ENCODE measurements at places on chromosomes 13 and 19.

- no peak for DNase-seq
Observed at GRCh38 chr13:96898646-96899254, 95.5 kb downstream of the OXGR1 start.

- no peak for DNase-seq
Observed at GRCh38 chr13:41660411-41660810, 203.1 kb downstream of the RGCC start.

- DNase-seq: no peak
Observed at GRCh38 chr19:56341948-56342347, 27.3 kb upstream of the ZSCAN5A start.

GRCh38 chr13:111403266-111403665 lies 82.8 kb downstream of the TEX29 start:
- no peak for DNase-seq

DNA sequence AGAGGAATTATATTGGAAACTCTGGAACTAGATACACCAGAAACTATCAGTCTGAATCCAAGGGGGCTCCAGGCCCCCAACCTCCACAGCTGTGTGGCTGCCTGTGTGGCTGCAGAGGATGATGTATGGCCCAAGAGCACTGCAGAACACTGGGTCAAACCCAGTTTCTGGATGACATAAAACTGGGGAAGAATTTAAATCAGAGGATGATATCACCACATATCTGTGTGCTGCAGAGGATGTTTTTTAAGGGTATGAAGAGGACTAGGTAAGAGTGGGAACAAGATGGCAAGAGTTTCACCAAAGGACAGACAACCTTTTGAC lies 226.4 kb downstream of the SUCLA2 start:
- DNase-seq: no peak

- DNase-seq: no peak
Observed at GRCh38 chr13:53007872-53008271, 20.7 kb upstream of the OLFM4 start.

GRCh38 chr13:44312834-44313551 lies 60.6 kb upstream of the SERP2 start:
- no peak for DNase-seq

GRCh38 chr13:92224052-92224821 lies 825.8 kb downstream of the GPC5 start:
- no peak for DNase-seq

- DNase-seq: no peak
Observed at GRCh38 chr13:107811233-107812013, 403.9 kb downstream of the LIG4 start.

GRCh38 chr13:109200556-109200955 lies 571.1 kb downstream of the MYO16 start:
- DNase-seq: no peak

DNA sequence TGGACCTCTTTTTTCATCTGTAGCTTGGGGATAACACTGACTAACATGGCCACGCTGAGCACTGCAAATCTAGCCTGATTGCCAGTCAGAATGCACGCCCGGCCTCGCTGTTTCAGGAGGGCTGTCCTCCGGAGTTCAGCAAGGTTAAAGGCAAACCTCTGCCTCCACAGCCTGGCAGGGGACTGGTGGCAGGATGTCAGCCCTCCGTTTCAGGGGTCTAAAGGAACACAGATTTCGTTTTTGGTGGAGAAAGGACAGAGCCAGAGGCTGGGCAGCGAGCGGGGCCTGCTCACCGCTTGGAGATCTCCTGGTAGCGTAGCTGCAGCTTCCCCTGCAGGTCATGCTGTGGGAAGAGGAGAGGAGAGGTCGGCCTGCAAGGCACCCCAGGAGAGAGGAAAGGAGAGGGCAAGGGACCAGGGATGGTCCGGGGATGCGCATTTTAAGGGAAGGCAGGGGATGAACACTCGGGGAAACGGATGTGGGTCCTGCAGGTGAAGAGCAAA lies 560 bp downstream of the NDUFA7 start:
- no peak for DNase-seq

- DNase-seq: peak; percentile 91
Observed at GRCh38 chr19:6065685-6066374, 44.5 kb downstream of the RFX2 start.

DNA sequence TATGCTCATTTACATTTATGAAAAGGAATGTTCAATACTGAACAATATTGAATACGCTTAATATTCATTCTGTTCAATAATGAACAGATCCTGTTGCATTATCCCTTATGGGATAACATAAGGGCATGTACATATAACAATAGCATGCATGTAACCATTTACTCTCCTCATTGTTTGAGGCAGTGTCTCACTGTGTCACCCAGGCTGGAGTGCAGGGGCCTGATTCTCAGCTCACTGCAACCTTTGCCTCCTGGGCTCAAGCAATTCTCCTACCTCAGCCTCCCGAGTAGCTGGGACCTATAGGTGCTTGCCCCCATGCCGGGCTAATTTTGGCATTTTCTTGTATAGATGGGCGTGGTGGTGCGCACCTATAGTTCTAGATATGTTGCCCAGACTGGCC lies 4.8 kb upstream of the DGKH start:
- DNase-seq: no peak

DNA sequence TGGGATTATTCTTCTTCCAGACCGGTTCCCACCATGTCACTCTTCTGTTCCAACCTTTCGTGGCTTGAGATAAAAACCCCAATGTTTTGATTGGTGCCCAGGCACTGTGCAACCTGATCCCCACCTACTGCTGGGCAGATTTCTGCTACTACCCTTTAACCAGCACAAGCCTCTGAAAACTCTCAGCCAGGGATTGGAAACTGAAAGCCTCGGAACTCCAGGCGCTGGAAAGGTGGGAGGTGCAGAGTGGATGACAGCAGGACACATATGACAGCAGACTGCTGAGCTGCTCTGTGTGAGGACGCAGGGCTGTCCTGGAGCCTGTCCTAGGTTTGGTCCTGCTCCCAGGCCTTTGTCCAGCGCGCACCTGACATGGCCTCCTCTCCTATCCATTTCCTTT lies 68.5 kb upstream of the GTF3A start:
- no peak for DNase-seq

DNA sequence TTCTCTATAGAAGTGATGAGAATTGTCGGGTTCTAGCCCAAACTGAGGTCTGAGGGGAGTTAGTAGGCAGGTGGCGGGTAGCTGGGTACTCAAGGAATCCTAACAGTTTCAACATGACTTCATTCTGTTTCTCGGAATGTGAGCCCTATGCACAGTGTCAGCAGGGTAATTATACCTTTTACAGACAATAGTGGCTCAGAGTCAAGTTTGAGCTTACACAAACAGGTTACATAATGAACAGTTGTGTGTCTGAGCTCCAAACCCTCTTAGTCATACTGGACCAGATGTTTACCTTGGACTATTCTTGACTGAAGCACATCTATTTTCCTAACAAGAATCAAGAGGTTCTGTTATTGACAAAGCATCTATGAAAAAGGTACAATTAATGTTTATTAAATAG lies 1066.7 kb upstream of the PCDH20 start:
- DNase-seq: peak; percentile 16

GRCh38 chr13:113047587-113047986 lies 58.0 kb upstream of the F7 start:
- no peak for DNase-seq

DNA sequence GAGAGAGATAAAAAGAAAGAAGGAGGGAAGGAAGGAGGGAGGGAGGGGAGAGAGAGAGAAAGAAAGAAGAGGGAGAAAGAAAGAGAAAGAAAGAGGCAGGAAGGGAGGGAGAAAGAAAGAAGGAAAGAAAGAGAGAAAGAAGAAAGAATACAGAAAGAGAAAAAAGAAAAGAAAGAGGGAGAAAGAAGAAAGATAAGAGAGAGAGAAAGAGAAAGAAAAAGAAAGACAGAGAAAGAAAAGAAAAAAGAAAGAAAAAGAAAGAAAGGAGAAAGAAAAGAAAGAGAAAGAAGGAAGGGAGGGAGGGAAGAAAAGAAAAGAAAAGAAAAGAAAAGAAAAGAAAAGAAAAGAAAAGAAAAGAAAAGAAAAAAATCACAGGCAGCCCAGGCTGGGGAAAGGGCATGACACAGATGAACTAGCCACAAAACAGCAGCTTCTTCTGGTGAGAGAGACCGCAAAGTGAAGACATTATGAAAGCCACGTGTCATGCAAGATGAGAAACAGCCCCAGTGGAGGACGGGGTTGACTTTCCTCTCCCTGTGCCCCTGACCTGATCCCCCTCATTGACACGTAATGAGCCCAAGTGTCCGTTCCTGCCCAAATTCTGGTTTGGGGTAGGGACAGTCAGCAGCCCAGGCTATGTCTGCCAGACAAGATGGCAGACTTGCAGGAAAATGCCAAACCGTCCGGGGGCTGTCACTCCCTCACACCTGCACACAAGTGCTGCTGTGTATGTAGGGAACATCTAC lies 102.1 kb downstream of the INSR start:
- no peak for DNase-seq

- no peak for DNase-seq
Observed at GRCh38 chr19:15316498-15316897, 15.8 kb downstream of the BRD4 start.

DNA sequence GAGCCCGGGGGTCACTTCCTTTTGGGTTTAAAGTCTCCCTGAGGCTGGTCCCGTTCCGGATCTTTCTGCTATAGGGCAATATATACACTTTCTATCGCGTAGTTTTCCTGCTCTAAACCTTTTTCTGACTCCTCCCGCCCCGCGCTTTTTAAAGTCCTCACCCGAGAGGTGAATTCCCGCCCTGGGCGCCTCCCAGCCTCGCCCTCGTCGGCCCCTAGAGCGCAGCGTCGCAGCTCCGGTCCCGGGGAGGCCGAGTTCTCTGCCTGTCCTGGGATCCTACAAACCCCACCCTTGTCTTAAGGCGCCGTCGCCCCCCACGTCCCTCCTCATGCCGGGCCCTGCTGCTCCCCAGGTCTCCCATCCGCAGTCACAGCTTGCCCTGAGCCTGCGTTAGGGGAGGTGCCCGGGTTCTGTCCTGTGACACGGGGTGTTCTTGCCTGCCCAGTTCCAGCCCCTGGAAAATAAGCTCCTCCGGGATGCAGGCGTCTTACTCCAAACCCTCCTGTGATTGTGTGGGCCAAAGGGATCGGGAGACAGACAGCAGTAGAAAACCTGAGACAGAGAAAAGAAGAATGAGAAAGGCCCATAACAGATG lies 491 bp downstream of the ZNF525 start:
- DNase-seq: no peak

DNA sequence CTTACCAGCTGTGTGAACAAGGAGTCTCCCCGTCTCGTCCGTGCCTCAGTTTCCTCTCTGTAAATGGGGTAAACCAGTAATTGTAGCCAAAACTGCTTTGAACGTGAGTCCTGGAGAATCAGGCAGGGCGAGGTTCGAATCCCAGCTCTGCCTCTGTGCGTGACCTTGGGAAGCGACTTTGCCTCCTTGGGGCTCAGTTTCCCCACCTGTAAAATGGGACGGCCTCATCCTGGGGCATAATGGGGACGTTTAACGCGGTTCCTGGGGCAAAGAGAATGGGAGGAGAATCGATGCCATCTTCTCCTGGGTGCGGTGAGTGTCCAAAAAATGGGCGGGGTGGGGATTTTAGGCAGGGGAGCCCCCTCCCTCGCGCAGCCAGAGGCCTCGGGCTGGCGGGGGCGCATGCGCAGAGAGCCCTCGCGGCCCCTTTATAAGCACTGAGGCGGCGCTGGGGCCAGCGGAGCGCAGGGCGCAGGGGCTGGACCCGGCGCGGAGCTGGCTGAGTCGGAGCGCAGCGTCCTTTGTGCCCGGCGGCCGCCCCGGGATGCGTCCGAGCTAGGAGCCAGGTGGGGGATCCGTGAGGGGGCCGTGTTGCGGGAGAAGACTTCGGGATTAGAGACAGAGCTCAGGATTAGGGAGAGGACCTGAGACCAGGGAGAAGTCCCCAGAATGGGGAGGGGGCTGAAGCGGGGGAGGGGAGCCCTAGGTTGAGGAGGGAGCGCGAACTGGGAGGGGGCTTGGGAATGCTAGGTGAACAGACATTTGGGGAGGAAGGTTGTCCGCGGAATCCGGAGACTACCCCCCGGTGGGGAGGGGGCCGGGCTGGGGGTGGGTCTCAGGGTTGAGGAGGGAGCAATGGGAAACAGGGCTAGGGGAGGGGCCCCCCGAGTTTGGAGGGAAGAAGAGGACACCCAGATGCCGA lies at the start of gene NCAN:
Gene NCAN (plus strand): TSS at position 460 of the 922 bp plus-strand sequence. CDS start 4,996 bp downstream, outside the sequence.
- peak; percentile 14 for DNase-seq

DNA sequence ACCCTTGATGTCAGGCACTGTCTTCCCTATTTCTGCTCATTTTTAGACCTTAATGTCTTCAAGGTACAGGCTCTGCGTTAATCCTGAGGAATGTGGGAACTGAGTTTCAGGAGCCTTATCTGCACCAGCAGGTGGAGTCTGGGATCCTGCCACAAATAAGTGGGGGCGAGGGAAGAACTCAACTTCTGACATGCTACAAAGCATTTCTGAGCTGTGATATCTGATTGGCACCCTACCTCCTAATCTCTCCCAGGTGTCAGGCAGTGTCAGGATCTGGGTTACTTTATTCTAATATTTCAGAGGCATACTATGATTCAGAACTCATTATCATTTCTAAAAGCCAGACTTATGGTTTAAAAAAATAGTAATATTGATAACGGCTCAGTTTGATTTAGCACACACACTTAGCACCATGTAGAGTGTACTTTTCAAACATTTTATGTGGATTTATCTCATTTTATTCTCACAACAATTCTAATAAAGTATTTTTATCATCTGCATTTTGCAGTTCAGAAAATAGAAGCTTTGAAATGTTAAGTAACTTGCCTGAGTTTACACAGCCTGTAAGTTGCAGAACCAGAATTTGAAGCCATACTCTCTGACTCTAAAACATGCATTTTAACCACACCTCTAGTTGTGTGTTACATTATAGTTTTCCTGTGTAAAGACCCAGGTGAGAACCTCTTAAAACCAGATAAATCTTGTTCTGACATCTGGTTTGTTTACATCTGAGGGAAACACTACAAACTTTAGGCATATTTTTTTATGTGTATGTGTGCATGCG lies 358.6 kb downstream of the TDRD3 start:
- no peak for DNase-seq

DNA sequence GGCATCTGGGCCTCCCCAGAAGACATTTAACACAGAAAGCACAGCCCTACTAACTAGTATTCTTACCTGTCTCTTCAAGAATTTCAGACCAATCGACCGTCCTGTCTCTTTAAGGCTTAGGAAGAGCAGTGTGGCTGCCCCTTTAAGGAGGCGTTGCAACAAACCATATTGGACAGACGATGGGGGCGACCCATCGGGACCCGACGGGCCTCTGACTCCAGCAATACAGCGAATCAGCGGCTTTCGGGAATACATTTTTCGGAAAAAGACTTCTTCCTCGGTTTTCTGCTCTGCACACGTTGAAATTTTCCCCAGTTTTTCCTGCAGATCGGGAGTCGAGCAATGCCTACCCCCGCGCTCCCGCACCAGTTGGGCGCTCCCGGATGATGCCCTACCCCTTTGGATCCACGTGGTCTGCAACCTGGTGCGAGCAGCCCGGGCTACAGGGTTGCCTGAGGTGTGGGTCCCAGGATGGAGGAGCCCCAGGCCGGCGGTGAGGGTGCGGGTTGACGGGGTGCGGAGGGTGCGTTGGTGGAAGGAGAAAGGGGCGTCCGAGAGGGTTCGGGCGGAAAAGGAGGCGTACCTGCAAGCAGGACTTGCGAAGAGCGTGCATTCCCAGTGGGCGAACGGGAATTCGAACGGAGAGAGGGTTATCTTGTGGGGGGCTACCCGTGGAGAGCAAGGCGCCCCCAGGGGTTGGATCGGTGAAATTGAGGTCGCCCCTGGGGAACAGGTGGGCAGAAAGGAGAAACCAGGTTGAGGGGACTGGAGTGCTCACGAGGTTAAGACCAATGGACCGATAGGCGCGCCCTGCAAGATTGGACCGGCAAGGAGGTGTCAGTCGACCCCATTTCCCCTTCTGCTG lies at the start of gene POLR1G:
Gene POLR1G (plus strand): TSS at position 419 of the 865 bp plus-strand sequence. CDS start 53 bp downstream, at position 472.
- DNase-seq: peak; percentile 82

- DNase-seq: peak; percentile 48
Observed at GRCh38 chr19:572743-573518, 535 bp downstream of the BSG start.

- DNase-seq: no peak
Observed at GRCh38 chr13:48066310-48066989, 28.5 kb downstream of the MED4 start.

Data from NCI-H1092 treated with DMSO at 0.1 percent for 48 hours (cell line).